ENCODE measurements at places on chromosomes 3 and 15.

GRCh38 chr3:190044974-190045373 is 75.7 kb downstream of the P3H2 start:
- DNase-seq, result no peak

GRCh38 chr3:112874725-112875124 is 28.1 kb upstream of the CD200R1L start:
- DNase-seq, result no peak

DNA sequence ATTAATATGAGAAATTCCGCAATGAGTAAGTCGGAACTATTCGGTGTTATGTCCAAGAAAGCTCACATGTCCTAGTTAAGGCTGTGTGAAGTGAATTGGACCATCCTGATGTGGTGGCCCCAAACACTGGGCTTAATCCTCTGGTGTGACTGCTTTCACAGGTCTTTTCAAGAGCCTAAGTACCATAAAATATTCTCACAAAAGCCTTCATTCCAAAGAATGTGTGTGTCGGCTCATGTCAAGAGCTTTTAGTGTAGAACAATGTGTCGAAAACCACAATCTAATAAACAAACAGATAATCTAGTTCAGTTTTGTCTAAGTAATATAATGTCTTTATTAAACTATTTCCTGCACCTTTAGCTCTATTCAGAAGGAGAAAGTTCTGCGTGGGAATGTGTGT is 311.4 kb downstream of the LPP start:
- DNase-seq, result no peak

- no peak for DNase-seq
These were observed 138.2 kb downstream of the ATP10A start for GRCh38 chr15:25724899-25725298.

GRCh38 chr3:123584284-123584987 is 417 bp downstream of the HACD2 start:
- no peak for DNase-seq

DNA sequence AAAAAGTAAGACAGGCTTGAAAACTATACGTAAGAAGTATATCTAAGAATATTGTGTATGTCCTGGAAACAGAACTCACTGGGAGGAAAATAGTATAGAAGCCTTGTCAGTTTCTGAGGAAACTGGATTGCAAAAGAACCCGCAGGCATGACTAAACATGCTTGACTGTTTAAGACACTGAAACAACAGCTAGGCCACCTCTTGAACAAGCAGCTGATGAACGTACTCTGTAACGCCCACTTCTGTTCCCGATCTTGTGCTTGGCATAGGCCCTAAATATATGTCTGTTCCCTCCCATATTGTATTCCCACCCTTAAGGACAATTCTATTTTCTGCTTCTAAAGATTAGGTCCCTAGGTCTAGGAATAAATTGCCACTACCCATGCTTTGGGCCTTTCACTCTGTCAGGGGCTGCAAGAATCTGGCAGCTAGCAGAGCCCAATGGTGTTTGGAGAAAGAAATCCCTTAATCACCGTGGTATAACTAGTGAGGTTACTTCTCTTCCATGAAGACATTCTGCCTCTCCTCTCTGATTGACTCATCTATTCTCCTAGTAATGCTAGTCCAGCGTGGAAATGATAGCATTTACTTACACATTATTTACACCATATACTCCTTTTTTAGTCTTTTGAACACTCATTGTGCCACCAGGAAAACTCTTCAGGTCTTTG is 46.2 kb downstream of the CD200 start:
- peak; percentile 0 for DNase-seq

GRCh38 chr15:36888011-36888992 is 212.0 kb downstream of the MEIS2 start:
- no peak for DNase-seq

DNA sequence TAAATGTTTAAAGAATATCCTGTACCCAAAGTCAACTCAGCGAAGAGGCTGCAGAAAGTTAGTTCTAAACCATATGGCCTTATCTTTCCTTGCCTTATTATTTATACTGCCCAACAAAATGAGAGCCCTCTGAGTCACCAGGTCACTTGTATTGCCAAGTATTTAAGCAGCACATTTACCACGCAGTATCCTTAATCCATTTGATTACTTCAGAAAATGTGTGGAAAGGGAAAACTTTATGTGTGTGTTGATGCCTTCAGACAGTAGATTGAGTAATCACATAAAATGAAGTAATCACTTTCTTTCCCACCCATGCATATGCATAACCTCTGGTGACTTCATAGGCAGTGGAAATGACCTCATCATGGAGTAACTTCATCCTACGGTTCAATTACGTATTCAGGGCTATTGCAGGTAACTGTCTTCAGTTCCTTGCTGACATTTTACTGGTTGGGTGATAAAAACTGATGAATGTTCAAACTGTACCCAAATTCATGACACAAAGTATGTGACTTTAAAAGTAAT is 7.5 kb upstream of the CADPS start:
- no peak for DNase-seq

GRCh38 chr3:45881078-45882022 is 5.0 kb upstream of the CCR9 start:
- no peak for DNase-seq
